ENCODE measurements at places on chromosomes 12 and 14.

GRCh38 chr12:49347311-49348193 lies 864 bp downstream of the DNAJC22 start:
- peak; percentile 74 for DNase-seq

GRCh38 chr12:80472911-80473500 lies 29.0 kb downstream of the PTPRQ start:
- DNase-seq = peak; percentile 78

GRCh38 chr12:20212658-20213555 lies 155.4 kb upstream of the PDE3A start:
- peak; percentile 97 for DNase-seq

DNA sequence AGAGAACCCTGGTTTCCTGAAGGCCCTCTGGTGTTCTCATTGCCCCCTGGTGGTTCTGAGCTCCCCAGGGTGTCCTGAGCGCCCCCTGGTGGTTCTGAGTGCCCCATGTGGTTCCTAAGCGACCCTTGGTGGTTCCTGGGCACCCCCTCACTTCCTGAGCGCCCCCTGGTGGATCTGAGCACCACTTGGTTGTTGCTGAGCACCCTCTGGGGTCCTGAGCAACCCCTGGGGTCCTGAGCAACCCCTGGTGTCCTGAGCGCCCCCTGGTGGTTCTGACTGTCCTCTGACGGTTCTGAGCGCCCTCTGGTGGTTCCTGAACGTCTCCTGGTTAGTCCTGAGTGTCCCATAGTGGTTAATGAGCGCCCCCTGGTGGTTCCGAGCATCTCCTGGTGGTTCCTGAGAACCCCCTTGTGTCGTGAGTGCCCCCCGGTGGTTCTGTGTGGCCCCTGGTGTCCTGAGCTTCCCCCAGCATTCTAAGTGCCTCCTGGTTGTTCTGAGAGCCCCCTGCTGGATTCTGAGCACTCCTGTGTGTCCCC lies 568.3 kb downstream of the TMEM121 start:
- no peak for DNase-seq

GRCh38 chr14:83709116-83709515 lies 1820.8 kb upstream of the FLRT2 start:
- no peak for DNase-seq

DNA sequence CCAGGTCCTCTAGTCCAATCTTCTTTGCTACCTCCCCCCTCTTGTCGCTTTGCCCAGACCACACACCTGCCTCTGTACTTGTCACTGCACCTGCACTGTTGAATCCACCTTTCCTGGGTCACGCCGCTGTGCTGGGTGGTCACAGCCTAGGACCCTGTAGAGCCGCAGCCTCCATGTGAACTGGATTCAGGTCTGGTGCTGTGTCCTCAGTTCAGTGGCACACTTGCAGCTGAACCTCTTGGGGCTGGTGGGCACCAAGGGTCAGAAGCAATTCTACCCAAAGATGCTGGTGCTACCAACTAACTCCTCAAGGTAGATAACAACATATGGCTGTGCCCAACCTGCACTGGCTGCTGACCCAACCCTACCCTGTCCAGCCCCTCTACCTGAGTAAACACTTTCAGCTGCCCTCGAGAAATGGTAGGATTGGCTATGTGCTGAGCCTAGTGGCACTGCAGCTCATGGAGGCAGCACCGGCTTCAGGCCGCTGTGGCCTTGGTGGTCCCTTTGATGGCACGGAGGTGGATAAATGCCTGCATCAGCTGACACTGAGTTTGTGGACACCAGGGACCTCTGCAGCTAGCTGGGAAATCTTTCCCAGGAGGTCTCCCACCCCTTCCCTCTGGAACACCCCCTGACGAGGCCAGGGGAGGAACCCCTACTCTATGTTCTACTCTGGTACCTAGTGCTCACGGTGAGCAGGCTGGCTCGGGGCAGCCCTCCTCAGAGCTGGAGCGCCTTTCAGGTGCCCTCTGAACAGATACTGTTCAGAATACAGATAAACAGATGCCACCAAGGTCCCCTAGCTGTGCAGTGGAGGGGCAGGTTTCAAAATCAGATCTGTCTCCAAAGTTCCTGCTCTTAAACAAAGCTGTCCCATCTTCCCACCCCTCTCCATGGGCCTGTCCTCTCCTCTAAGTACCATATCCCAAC lies 14.3 kb downstream of the AGAP2 start:
- no peak for DNase-seq

DNA sequence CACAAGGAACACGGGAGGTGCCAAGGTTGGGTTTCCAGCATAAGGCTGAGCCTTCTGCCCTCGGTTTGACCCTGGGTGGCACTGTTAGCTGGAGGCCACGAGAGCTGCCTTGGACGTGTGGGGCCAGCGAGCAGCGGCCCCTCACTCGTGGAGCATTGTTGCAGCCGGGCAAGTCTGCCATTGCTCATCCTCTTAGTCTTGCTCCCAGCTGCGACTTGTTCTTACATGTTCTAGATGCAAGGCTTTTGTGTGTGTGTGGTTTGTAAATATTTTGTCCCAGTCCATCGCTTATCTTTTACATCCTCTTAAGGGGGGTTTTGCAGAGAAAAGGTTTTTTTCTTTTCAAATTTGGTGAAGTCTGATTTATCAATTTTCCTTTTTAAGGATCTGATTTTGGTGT lies 21.1 kb upstream of the C1S start:
- no peak for DNase-seq

GRCh38 chr12:3266638-3267037 lies 189.5 kb downstream of the TSPAN9 start:
- DNase-seq = no peak

GRCh38 chr14:99586054-99586760 lies 17.8 kb downstream of the CCDC85C start:
- no peak for DNase-seq

DNA sequence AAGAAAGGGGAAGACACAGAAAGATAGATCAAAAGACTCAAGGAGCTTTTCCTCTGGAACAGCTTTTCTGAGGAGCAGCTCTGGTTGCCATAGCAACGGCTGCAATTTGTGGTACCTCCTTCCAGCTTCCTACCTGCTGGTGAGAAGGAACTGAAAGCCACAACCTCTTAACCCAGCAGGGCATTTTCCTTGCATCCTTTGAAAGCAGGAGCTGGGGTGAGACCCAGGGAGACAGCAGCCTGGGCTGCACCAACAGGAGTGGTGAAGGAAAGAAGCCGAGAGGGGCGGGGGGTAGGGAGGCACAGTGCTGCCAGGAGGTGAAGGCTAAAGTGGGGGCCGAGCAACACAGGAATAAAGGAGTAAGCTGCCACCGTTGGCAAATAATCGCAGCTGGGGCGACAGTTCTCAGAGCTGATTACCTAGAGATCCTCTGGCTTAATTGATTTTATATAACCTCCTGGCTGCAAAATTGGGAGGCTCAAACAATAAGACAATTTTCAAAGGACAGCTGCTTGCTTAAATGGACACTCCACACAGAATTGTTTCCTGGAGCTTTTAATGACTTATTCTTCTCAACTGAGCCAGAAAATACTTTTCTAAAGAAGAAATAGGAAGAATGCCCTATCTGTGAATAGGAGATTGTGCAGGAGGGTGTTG lies 129.4 kb downstream of the RPAP3 start:
- no peak for DNase-seq

GRCh38 chr12:124085419-124086296 lies 112.6 kb downstream of the ZNF664 start:
- DNase-seq = no peak

DNA sequence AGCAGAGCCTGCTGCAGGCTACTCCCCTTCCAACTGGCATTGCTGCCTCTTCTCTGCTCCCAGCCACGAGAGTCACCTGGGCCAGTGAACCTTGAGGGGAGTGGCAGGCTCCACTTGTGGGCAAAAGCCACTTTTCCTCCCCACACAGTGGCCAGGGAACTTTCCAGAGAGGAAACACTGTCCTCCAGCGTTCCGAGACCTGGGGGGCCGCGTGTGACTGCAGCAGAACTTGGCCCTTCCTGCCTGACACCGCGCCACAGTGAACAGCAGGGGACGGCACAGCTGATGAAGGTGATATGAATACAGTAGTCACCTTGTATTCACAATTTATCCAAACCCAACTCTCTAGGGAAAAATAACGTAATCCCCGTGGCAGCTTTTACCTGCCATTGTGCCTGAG lies 114.9 kb downstream of the PIWIL1 start:
- DNase-seq = no peak

DNA sequence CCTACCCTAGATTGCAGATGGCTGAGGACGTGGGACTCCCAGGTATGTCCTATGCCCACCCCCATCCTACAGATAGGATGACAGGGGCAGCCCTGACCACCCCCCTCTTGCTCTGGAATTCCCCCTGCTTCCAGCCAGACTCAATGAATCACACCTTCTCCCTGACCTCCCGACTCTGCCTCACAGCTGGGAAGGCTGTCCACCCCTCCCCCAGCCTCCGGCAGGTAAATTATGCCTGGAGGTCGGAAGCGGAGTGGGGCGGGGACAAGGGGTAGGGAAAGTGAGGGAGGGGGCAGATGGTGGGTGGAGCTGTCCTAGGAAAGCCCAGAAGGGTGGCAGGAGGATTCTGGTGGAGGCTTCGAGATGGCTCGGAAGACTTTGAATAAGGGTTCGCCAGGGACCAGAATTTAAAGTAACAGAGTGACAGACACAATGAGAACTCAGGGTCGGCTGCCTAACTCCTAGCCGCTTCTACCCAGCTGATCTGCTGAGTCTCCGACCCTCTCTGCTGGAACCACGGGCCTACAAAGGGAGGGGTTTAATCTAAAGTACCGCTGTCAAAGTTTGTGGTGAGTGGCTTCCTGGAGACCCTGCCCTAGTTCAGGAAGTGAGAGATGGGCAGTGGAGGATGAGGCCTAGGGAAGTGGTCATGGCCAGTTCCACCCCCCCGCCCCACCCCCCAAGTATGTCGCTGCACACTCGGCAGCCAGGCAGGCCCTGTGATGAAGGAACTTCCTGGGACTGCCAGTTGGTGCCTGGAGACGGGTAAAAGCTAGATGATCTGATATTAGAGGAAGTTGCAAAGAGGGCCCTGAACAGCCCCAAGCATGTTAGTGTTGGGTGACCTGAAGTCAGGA lies 4.2 kb downstream of the PLEKHG3 start:
- DNase-seq = no peak

DNA sequence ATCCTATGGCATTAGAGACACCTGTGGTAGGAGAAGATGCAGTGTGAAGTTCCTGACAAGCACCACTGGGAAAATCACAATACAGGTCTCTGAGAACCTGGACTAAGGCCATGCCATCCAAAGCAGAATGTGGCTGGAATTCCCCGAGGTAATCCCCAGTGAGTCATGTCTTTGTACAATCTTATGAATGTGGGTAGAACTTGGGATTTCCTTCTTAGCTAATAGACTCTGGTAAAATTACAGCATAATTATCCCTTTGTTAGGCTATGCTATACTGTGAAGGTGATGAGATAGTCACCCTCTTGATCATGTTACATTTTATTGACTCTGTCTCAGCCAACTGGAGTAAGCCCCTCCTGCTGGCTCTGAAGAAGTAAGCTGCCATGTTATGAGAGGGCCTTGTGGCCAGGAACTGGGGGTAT lies 224.3 kb upstream of the DCN start:
- peak; percentile 1 for DNase-seq

DNA sequence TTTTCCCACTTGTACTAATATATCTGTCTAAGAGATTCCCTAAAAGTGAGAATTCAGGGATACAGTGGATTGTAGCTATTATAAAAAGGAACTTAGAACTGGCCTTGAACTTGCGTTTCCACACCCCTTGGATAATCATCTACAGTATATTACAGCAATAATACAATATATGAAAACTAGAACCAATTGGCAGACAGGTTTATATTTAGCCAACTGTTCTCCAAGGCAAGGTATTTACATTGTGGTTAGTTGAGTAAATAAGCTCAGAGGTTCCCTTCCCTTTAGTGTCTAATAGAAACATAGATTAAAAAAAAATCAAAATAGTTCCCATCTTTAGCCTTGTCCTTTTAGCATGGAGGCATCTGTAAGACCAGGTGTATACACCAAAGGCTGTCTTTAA lies 42.1 kb downstream of the LIMA1 start:
- no peak for DNase-seq

DNA sequence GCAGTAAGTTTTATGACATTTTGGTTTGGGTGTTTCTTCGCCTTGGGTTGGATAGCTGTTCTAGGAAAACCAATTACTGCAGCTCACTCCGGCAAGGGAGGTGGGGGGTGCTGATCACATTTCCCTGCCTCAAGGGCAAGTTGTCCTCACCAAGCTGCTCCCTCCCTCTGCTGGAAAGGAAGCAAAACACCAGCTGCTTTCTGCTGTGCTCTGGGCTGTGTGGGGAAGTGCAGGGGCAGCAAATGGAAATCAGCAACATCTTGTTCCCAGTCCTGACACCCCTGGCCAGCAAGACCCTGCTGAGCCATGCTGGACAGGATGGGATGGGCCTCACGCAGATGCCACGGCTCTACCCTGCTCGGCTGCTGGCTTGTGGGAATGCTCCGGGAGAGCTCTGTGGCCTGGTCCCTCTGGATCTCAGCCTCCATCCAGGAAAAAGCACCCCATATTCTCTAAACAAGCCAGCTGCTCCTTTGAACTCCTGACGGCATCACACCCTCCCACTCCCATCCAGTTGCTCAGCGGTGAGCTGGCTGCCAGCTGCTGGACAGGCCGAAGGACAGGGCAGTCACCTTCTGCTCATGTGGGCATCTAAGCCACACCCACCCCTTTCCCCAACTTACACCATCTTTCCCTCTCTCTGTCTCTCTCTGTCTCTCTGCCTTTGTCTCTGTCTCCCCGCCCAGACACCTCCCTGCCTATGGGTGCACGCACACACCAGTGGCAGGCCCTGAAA lies 52.4 kb upstream of the EIF5 start:
- DNase-seq = peak; percentile 70

- DNase-seq = no peak
Observed at GRCh38 chr12:20510811-20511210, 142.5 kb downstream of the PDE3A start.

- DNase-seq = no peak
Observed at GRCh38 chr12:52229836-52230343, 3.2 kb upstream of the KRT7 start.

GRCh38 chr14:67644428-67644827 lies 24.7 kb downstream of the ARG2 start:
- peak; percentile 38 for DNase-seq

DNA sequence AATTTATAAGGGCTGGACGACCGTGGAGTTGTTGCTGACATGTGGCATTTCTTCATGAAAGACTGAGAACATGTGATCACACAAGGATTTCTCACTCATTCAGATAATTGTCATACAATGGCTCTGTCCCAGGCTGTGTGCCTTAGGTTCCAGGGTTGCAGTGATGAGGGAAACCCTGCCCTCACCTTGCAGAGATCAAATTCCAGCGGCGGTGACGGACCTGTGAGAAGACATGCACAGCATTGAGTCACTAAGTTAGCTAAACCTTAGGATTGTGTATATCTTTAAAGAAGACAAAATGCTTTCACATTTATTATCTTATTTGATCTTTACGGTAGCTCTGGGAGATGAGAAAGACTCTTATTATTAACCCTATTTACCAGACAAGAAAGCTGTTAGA lies 1029.1 kb downstream of the BCL11B start:
- DNase-seq = no peak

- no peak for DNase-seq
Observed at GRCh38 chr12:123531091-123531490, 2.4 kb downstream of the RILPL1 start.

- no peak for DNase-seq
Observed at GRCh38 chr14:93323600-93324174, 9.1 kb downstream of the BTBD7 start.

- no peak for DNase-seq
Observed at GRCh38 chr12:92634202-92634601, 68.6 kb upstream of the PLEKHG7 start.

Measured in AG10803 (cell line).